ENCODE measurements at places on chromosomes 4 and X. TPM values are rescaled to one million over a fixed set of nuclear protein-coding genes. Genes with fewer than 3 reads are reported as not detected.

DNA sequence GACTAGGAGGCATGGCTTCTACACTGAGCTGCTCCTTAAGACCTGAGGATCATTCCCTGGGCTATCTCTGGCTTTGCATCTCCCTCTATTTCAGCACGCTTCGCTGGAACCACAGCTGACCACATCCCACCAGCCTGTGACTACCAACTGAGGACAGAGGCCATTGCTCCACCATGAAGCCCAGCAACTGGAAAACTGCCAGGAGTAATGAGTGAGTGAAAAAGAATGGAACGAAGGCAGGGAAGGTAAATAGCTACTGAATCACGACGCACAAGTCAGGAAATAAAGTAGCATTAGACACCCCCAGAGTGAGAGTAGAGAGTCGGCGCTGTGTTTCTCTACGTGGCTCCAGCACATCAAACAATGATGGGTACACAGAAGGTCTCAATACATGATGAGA lies 314.7 kb downstream of the LDB2 start:
- H3K36me3 ChIP-seq, result no peaks in the 10 kb centered on the region
- H3K27ac ChIP-seq, result no peak overlapping the region
- DNase-seq, result no peak
- no peaks in the 10 kb centered on the region for H3K4me1 ChIP-seq

DNA sequence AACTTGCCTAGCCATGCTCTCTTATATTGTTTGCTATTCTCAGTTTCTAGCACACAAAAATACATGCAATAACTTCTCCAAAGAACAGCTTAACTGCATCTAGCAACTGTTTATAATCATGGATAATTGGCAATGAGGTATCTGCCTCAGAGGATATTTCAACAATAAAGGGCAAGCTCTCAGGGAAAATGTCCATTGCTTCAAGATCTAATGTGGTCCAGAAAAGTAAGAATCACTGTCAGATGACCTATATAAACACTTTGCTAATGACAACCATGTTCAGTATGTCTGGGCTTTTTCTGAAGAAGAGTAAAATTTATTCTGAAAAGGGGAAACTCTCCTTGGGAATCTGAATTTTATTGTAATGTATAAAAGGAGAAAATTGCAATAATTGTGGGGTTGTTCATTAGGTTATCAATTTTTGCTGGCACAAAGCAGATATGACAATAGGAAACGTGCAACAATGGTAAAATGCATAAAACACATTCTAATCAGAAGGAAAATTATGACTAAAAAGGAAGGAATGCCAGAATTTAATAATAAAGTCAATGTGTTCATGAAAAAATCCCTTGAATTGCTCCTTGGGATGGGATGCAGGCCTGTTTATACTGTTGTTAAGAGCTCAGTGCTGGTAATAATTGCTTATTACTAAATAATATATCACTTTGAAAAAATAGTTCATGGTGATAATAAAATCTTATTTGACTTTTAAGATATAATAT lies 90.3 kb downstream of the ANTXR2 start:
- no peak overlapping the region for H3K4me3 ChIP-seq
- peaks cover 17% of the 10 kb centered on the region for H3K36me3 ChIP-seq
- DNase-seq, result no peak
- H3K27me3 ChIP-seq, result no peaks in the 10 kb centered on the region

DNA sequence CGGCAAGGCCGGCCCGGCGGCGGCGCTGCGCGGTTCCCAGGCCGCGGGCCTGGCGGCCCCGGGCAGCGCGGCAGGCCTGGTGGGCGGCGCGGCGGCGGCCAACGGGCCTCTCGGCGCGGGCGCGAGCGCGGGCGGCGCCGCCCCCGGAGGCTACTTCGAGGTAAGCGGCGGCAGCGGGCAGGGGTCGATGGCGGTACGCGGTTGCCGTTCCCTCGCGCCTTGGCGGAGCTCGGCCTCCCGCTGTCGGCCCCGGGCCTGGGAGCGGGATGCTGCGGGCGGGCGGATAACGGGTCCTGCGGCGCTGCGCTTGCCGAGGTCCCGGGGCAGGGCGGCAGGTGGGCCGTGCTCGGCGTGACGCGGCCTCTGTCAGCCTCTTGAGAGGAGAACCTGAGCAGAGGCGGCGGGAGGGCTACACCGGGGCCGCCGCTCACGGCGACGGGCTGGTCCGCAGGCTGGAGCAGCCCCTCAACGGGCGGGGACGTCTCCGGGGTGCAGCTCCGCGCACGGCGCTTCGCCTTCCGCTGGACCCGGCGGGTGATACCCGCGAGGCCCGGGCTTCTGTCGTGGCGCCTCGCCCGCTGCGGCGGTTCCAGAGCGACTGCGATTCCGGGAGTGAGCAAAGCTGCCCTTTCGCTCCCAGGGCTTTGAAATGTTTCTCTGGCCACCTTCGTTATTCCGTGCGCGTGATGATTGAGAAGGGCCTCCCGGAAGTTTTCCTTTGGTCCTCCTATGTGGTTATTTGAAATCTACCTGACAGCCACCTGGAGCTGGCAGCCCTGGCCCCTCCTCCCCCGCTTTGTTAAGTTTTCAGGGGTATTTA lies 774 bp downstream of the FAM193A start:
- peaks cover 2% of the 10 kb centered on the region for H3K27me3 ChIP-seq
- H3K27ac ChIP-seq, result peak overlapping the region; percentile 64
- peak overlapping the region; percentile 61 for H3K4me3 ChIP-seq
- peak; percentile 59 for DNase-seq
- peaks cover 36% of the 10 kb centered on the region for H3K4me1 ChIP-seq

SPANXB1 gene
- not detected for total RNA-seq

HPSE gene
- 4.9 TPM for total RNA-seq

CCDC160 gene
- not detected for total RNA-seq

Measured in T-cell (primary cell).